ENCODE measurements at places on chromosomes 4 and X.

GRCh38 chr4:170589597-170590191 is 499.9 kb upstream of the AADAT start:
- DNase-seq, result no peak

GRCh38 chrX:93120805-93121204 is 552.6 kb downstream of the NAP1L3 start:
- no peak for DNase-seq

GRCh38 chr4:40992472-40993295 is 221.7 kb downstream of the APBB2 start:
- DNase-seq, result no peak

GRCh38 chr4:147246096-147246495 is 234.8 kb upstream of the EDNRA start:
- no peak for DNase-seq

GRCh38 chrX:42992199-42992943 is 214.4 kb upstream of the PPP1R2C start:
- no peak for DNase-seq
